Stimulated activated CD4-positive, alpha-beta T cell treated with anti-CD3 and anti-CD28 coated beads, Interleukin-4, amount 100 ng/mL, for 48 hours (primary cell): ENCODE measurements at places on chromosomes 16 and 17.

DNA sequence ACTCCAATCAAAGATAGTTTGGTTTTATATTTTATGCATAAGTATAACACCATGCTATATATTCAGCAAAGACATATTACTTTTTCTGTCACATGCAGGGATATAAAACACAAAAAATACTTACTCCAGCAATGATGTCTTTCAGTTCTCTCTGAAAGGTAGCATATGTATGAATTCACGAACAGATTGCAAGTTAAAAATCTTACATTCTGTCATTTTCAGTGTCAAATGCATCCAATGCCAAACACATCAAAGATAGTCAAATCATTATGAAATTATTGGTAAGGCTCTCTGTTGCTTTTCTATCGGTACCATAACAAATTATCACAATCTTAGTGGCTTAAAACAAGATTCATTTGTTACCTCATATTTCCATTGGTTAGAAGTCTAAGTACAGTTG lies 492.0 kb upstream of the KIF2B start:
- no peak for DNase-seq

GRCh38 chr17:37368577-37368976 lies 7.2 kb upstream of the C17orf78 start:
- DNase-seq: no peak

DNA sequence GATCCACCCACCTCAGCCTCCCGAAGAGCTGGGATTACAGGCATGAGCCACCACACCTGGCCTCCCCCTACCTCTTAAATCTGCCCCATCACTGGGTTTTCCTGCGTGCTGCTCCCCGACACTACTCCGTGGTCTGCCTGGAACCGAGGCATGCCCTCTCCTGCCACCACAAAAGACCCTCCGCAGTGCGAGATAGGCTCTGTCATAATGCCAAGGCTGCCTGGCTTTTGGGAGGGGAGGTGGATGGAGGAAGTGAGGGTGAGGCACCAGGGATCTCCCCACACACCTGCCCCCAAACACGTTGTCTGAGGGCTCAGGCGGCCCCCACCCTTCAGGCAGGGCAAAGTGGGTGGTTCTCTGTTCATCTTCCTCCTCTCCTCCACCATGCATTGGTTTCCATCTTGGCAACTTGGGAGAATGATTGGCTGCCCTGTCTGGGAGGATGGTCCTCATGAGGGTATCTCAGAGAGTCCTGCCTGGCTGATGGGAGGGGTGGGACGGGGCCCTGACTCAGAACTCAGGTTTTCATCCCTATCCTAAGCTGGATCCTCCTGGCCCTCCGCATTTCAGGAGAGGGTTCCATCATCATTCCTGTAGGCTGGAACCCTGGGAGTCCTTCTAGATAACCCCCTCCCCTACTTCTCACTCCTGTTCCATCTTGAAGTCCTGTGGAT lies 23.2 kb downstream of the IGFBP4 start:
- no peak for DNase-seq

DNA sequence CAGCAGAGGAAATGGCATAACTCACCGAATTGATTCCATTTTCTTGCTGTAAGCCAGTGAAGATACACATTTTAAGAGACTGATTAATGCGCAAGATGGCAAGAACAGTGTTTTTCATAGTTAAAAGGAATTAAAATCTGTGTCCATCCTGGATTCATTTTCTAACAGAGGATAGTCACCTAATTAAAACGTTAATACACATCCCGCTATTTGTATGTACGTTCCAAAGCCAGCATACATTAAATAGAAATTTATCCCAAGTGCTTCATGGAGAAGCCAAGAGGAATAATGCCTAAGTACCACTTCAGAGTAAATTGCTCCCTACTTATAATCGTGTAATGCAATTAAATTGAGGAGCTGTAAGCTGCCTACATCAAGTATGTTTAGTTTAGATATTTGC lies 49.9 kb downstream of the RBFOX1 start:
- DNase-seq: no peak

DNA sequence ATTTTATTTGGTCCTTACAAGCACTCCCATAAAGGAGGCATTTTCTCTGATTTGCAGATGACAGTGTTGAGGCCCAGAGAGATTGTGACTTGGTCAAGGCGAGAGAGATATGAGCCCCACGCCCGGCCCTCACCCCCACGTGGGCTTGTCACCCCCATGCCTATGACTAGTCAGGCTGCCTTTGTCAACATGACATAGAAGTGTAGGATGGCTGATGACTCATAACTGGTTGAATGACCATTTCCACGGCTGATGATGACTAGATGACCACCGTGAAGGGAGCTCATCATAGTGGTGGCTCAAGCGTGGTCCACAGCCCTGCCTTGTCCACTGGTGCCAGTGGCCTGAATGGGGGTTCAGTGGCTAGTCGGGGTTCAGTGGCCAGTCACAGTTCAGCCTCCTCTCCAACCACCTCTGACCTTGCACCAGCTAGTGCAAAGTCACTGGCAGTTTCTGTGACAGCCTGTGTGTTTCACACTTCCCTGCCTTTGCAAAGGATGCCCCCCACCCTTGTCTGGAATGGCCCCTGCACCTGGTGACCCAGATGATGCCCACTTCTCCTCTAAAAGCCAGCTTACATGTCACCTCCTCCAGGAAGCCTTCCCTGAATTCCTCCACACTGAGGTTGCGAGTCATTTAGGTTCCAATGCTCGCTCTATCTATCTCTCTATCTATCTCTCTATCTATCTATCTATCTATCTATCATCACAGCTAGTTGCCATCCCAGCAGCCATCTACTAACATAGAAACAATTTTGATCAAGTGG lies 3.8 kb upstream of the WSCD1 start:
- no peak for DNase-seq

GRCh38 chr16:81632392-81633146 lies 146.5 kb upstream of the PLCG2 start:
- DNase-seq: peak; percentile 57

GRCh38 chr17:35900280-35900679 lies 20.1 kb upstream of the CCL5 start:
- DNase-seq: no peak

GRCh38 chr17:53462393-53462811 lies 360.3 kb upstream of the KIF2B start:
- no peak for DNase-seq

- DNase-seq: no peak
These were observed 77.4 kb downstream of the SKAP1 start for GRCh38 chr17:48352630-48353029.

GRCh38 chr17:14545156-14545906 lies 244.4 kb downstream of the HS3ST3B1 start:
- no peak for DNase-seq

DNA sequence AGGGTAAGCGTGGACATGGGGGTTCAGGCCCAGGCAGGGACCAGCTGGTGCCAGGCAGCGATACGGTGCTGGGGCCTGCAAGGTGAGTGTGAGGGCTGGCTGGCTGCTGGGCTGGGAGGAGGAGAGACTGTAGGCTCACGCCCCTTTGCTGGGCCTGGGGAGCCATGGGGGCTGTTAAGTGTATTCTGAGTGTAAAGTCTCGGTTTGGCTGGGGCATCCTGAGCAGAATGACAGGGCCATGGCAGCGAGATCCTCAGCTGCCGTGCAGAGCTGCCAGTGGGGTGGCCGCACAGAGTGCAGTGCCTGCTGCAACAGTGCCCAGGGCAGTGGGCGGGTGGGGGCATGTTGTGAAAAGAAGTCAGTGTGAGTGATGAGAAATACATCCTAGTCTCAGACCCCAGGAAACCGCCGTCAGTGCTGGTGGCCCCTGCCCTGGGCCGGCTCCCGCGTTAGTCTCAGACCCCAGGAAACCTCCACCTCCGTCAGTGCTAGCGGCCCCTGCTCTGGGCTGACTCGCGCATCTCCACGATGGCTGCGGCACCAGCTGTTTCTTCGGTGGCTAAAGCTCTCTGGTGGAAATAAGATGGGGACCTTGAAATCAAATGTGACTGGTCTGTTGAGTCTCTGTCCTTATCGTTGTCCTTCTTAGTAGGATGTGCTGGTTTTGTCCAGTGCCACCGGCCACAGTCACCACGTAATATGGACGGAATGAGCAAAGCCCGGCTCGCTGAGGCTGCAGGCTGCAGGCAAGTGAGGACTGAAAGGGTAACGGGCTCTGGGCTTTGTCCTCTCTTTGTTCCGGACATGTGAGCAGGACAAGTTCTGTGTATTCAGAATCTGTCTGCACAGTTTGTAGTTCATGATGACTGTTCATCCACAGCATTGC lies 22.9 kb downstream of the ACSF3 start:
- no peak for DNase-seq

GRCh38 chr17:72501404-72502370 lies 380.9 kb downstream of the SOX9 start:
- DNase-seq: no peak

GRCh38 chr16:63473725-63474124 lies 1437.5 kb upstream of the CDH8 start:
- no peak for DNase-seq

DNA sequence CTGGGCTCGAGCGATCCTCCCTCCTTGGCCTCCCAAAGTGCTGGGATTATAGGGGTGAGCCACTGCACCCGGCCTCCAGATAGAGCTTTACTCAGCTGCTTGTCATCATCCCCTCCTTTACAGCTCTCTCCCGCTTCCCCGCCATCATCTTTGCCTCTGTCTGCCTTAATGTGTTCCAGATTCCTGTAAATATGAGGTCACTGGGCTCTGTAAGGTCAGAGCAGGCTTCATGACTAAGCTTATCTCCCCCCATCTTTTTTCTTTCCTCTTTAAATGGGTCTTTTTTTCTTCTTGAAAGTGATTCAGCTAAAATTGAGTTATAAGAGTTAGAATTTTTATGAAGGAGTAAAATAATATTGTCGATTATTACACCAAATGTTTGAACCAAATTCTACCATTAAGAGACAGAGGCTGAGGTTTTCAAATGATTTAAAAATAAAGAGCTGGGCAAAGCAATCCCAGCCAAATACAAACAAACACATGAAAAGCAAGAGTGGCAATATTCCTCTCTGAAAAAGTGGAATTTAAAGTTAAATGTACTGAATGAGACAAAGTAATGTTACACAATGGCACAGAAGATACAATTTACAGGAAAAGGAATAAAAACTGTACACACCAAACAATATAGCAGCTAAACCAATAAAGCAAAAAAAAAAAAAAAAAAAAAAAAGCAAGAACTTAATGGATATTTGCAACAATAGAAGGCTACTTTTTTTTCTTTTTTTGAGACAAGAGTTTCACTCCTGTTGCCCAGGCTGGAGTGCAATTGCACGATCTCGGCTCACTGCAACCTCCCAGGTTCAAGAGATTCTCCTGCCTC lies 62.1 kb downstream of the CRISPLD2 start:
- DNase-seq: no peak

DNA sequence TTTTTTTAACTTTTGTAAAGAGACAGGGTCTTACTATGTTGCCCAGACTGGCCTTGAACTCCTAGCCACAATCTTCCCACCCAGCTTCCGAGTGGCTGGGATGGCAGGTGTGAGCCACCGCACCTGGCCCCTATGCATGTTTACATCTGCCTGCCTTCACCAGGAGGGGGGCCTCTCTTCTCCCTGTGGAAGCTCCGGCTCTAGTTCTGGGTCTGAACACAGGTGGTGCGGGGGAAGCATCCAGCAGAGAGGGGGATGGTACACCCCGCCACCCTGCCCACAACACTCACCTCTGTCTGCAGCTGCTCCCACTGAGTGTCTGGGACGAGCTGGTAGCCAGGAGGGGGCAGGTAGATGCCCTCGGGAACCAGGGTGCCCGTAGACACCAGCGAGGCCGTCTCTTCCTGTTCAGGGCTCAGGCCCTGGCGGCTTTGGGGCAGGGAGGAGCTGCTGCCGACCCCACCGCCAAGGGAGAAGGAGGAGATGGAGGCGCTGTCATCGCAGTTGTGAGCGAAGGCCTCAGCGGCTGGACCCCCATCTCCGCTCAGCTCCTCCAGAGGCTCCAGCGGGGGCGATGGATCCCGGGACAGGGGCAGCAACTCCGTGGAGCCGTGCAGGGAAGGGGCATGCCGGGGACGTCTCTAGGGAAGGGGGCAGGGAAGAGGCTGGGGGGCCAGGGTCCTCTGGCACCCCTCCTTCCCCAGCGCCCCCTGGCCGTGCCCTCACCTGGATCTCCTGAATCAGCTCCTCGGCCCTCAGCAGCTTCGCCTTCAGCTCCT lies 10.9 kb downstream of the RABEP2 start:
- no peak for DNase-seq

- DNase-seq: no peak
These were observed 49.8 kb upstream of the ACSF3 start for GRCh38 chr16:89043636-89044417.

DNA sequence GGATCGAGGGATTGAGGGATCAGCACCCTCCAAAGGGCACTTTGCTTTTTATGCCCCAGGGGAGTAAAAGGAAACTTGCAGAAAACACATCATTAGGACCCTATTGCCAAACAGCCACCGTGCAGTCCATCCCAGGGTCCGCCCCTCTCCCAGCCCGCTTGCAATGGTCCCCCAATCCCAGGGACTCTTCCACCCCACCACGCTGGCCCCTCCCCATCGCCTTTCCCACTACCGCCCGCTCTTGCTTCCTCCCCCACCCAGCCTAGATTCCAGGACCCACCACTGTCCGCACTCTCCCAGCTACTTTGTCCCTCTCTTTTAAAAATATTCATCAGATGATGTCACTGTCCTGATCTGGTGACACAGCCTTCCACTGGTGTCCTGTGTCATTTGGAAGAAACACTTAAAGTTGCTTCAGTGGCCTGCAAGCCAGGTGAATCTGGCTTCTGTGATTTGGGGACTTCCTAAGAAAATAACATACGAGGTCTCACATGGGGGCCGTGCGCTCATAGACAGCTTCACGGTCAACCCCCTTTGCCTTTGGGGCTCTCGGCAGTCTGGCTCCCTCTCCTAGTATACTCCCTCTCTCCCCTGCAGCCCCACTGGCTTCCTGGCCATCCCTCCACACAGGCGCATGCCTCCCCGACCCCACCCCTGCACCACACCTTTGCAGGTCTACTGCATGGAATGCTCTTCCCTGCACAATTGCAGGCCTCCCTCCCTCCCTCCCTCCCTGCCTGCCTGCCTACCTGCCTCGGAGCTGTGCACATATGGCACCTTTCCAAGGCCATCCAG lies 127.9 kb downstream of the RBFOX3 start:
- DNase-seq: no peak

- no peak for DNase-seq
These were observed 267.7 kb downstream of the ABCC12 start for GRCh38 chr16:47888142-47888541.

DNA sequence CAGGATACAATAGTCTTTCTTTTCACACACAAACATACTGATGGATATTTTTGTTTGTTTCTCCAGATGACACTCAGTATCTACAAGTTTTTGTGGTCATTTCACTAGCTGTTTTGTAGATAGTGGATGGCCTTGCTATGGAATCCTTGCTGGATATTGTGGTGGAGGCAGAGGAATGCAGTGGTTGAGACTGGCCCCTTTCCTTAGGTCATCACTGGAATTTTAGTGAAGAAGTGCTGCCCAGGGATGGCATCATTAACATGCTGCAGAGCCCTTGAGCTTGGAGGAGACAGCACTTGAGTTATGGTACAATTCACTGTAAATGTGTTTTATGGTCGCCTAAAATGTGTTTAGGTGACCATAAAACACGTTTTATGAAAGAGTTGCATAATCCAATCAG lies 455.9 kb upstream of the HSBP1 start:
- no peak for DNase-seq

DNA sequence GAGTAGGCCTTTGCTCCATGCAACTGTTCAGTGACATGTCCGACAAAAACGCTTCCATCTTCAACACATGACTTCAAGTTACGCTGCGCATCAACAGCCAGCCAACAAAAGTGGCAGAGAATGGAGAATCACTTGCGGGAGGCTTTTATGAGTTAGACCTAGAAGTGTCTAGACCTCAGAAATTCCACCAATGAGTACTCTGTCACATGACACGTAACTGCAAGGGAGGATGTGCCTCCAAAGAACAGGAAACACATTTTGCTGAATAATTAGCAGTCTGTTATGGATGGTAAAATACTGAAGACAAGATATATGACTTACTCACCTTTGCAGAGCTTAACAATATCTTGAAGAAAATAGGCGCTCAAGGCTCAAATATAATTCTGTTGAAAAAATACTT lies 62.1 kb downstream of the MYO1D start:
- no peak for DNase-seq
